Heart left ventricle (tissue), 16 donors: ENCODE measurements at places on chromosomes 4 and X. TPM values are rescaled to one million over a fixed set of nuclear protein-coding genes. Genes with fewer than 3 reads are reported as not detected.

DNA sequence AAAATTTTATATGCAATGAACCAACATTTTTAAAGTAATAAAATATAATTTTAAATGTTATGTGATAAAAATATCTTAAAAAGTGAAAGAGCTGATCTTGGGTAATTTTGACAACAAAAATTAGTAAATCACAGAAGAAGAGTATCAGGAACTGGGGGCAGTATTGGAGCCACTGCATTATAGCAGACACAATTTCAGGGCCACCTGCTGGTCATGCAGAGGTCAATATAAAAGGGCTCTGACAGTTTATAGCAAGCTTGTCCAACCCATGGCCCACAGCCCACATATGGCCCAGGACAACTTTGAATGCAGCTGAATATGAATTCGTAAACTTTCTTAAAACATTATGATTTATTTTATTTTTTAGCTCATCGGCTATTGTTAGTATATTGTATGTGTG, 13.0 kb upstream of the LEF1 start:
- H3K27ac ChIP-seq = no peak overlapping the region
- no peaks in the 10 kb centered on the region for H3K36me3 ChIP-seq
- no peaks in the 10 kb centered on the region for H3K4me1 ChIP-seq
- DNase-seq = no peak
- no peak overlapping the region for H3K4me3 ChIP-seq
- peaks cover 21% of the 10 kb centered on the region for H3K27me3 ChIP-seq

GRCh38 chrX:29071525-29072320, 484.5 kb downstream of the IL1RAPL1 start:
- no peaks in the 10 kb centered on the region for H3K27me3 ChIP-seq
- no peaks in the 10 kb centered on the region for H3K4me1 ChIP-seq
- H3K4me3 ChIP-seq = no peak overlapping the region

- H3K27me3 ChIP-seq = peaks cover 1% of the 10 kb centered on the region
- no peak overlapping the region for H3K4me3 ChIP-seq
- no peak for DNase-seq
- no peaks in the 10 kb centered on the region for H3K4me1 ChIP-seq
Observed at GRCh38 chr4:140302151-140302859, 71.1 kb upstream of the SCOC start.

NWD2 gene
- total RNA-seq = not detected

TMEM271 gene
- not detected for total RNA-seq

NHS gene
- 0.88 TPM for total RNA-seq
